SK-N-SH (cell line): ENCODE measurements at places on chromosomes 11 and 22. TPM values are rescaled to one million over a fixed set of nuclear protein-coding genes. Genes with fewer than 3 reads are reported as not detected.
A peak's percentile ranks its signal among the peaks of the same experiment; 100 is the strongest.

- H3K4me3 ChIP-seq = no peak overlapping the region
- no peaks in the 10 kb centered on the region for H3K4me1 ChIP-seq
- H3K27ac ChIP-seq = no peak overlapping the region
- H3K36me3 ChIP-seq = no peaks in the 10 kb centered on the region
Measured at GRCh38 chr11:100980156-100980555, 149.5 kb downstream of the PGR start.

GRCh38 chr11:103940551-103940950 is 95.9 kb upstream of the DDI1 start:
- H3K27me3 ChIP-seq = no peaks in the 10 kb centered on the region
- no peaks in the 10 kb centered on the region for H3K36me3 ChIP-seq
- no peak overlapping the region for H3K27ac ChIP-seq
- no peak for DNase-seq

- H3K4me3 ChIP-seq = no peak overlapping the region
- peaks cover 23% of the 10 kb centered on the region; the same call in 1 of the 2 replicates for H3K27me3 ChIP-seq
- H3K36me3 ChIP-seq = no peaks in the 10 kb centered on the region
Measured at GRCh38 chr22:22058633-22059290, 76.2 kb upstream of the TOP3B start.

GRCh38 chr11:106031202-106031810 is 9.3 kb upstream of the MSANTD4 start:
- H3K4me3 ChIP-seq = no peak overlapping the region
- no peaks in the 10 kb centered on the region for H3K4me1 ChIP-seq
- H3K36me3 ChIP-seq = no peaks in the 10 kb centered on the region
- DNase-seq = no peak
- H3K27ac ChIP-seq = no peak overlapping the region
- no peaks in the 10 kb centered on the region for H3K27me3 ChIP-seq

DNA sequence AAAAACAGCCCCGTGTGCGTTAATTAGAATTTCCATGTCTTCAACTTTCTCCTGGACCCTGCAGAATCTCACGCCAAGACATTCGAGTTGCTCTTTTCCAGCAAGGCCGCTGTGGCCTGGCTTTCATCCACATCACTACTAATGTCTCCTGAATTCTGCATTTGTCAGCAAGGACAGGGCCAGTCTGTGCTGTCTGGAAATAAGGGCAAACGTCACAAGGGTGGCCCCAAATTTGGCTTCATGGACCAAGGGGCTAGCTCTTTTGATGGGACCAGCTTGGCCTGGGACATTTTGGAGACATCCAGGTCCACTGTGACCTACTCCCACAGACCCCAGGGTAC is 33.4 kb downstream of the KCNQ1OT1 start:
- H3K4me3 ChIP-seq = no peak overlapping the region
- H3K4me1 ChIP-seq = peaks cover 30% of the 10 kb centered on the region; the same call in 1 of the 2 replicates
- no peaks in the 10 kb centered on the region for H3K27me3 ChIP-seq
- no peak for DNase-seq
- H3K27ac ChIP-seq = no peak overlapping the region

Gene SLC43A3
- polyA plus RNA-seq = 4.1 and 4.7 TPM in 2 replicates

DNA sequence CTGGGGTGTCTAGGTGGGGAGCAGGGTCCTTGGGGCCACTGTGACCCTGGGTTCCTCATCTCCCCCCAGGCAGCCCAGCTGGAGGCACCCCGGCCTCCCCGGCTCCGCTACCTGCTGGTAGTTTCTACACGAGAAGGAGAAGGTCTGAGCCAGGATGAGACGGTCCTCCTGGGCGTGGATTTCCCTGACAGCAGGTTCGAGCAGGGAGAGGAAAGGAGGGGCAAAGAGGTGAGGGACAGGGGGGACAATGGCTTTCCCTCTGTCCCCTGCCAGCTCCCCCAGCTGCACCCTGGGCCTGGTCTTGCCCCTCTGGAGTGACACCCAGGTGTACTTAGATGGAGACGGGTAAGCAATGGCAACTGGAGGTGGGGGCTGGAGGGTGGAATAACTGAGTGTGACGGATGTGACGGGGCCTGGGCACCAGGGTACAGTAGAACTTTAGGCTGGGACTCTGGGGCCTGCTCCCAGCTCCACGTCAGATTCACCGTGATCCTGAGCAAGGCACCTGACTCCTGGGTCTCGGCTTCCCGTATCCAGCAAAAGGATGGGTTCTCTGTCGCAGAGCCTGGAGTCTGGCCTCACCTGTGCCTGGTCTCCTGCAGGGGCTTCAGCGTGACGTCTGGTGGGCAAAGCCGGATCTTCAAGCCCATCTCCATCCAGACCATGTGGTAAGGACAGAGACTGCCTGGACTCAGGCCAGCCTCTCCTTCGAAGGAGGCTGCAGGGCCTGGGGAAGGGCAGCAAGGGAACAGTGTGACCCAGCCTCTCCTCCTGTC is 3.6 kb downstream of the SSH3 start:
- H3K36me3 ChIP-seq = no peaks in the 10 kb centered on the region
- H3K4me3 ChIP-seq = no peak overlapping the region
- peaks cover 13% of the 10 kb centered on the region; the same call in 1 of the 2 replicates for H3K4me1 ChIP-seq
- H3K27ac ChIP-seq = no peak overlapping the region
- no peaks in the 10 kb centered on the region for H3K27me3 ChIP-seq

DNA sequence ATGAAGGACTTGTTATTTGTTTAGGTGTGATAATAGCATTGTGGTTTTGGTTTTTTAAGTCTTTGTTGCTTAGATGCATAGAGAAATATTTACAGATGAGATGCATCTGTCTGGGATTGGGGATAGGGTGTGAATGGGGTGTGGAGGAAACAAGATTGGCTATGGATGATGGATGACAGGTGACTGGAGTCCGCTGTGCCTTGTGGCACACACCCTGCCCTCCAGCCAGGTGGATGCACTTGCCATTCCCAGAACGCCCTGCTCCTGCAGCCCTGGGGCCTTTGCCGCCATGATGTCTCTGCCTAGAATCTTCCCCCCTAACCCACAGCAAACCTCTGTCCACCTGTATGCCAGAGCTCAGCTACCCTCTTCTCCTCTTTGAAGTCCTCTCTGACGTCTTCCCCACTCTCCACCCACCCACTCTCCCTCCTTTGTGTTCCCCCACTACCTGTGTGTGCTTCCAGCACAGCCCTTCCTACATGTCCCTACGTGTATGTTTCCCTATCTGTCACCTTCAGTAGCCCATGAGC is 54.7 kb downstream of the WNT11 start:
- peaks cover 31% of the 10 kb centered on the region for H3K4me1 ChIP-seq
- H3K4me3 ChIP-seq = no peak overlapping the region
- H3K36me3 ChIP-seq = no peaks in the 10 kb centered on the region
- no peak overlapping the region for H3K27ac ChIP-seq
- no peak for DNase-seq

DNA sequence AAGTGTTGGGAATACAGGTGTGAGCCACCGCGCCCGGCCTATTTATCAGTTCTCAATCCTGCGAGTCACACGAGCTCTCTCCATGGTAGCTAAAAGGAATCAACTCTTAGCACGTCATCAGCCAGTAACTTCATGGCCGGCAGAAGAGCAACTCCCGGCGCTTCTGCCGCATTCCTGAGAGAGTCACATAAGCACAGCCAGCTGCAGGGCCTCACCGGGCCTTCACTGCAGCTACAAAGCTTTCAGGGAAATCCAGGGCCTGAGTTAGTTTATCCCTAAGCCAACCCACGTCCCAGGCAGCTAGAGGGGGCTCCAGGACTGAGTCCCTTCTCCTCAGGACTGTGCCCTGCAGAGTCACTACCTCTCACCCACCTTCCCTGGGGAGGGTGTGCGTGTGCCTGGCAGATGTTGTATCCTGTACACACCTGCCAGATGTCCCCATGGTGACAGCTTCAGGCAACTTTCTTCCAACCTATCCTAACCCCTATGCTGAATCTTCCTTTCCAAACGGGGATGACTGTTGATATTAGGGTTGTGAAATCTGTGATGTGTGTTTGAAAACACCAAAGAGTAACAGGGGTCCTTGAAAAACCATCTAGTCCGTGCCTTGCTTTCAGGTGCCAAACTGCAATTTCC is 45.9 kb upstream of the ARFGAP3 start:
- no peak overlapping the region for H3K27ac ChIP-seq
- H3K36me3 ChIP-seq = no peaks in the 10 kb centered on the region
- no peak for DNase-seq
- H3K4me1 ChIP-seq = peaks cover 5% of the 10 kb centered on the region; the same call in 1 of the 2 replicates
- H3K27me3 ChIP-seq = no peaks in the 10 kb centered on the region

Gene GLB1L2
- 3.4 and 3.5 TPM in 2 replicates for polyA plus RNA-seq

DNA sequence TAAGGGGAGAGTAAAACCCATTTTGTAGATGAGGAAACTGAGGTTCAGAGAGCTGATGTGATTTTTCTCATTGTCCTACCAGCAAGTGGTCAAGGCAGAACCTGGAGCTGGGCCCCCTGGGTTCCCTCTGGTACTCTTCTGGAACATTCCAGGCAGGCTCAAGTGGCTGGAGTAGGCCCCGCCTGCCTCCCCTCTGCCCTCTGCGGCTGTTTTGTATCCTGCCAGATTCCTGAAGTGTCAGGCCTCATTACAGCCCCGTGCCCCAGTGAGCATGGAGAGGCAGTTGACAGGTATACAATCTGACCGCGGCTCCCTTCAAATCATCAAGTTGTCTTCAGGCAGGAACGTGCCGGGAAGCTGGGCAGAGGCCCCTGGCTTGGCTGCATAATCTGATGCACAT is 94.6 kb upstream of the CD82 start:
- no peak overlapping the region for H3K27ac ChIP-seq
- DNase-seq = no peak
- H3K36me3 ChIP-seq = no peaks in the 10 kb centered on the region
- no peaks in the 10 kb centered on the region; the same call in 1 of the 2 replicates for H3K4me1 ChIP-seq
- H3K4me3 ChIP-seq = no peak overlapping the region
- peaks cover 12% of the 10 kb centered on the region; the same call in 1 of the 2 replicates for H3K27me3 ChIP-seq

Gene OR52N4
- polyA plus RNA-seq = 0.10 TPM in 1 of 2 replicates, not detected in the other

DNA sequence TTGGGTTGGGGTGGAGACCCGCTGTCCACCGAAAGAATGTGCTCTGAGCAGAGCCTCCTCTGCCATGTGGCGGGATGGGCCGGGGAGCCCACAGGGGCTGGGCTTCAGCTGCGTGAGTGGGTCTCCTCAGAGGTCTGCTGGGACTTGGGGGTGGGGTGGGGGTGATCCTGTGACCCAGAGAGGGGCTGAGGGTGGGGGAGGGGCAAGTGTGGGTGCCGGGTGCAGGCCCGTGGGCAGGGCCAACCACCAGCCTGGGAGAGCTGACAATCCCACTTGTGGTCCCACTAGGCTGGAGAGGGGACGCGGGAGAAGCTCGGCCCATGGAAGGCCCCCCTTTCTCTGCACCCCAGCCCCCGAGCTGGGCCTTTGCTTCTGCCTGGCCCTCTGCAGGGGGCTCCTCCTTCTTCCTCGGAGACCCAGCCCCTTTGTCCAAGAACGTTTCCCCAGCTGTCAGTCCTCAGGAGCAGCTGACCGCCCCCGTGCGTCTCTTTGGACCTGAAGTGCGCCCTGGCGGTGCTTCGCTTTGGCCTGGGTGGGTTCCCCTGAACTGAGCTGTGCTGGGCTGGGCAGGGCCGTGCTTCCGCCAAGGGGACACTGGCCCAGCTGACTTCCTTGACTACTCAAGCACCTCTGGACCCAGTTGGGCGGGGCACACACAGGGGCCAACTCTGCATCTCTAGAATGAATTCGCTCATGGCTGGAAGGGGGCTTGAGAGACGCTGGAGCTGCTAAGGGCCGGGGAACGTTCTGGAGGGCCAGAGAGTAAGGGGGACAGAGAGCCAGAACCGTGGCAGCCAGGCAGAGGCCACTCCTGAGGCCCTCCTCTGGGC is 30.2 kb downstream of the OSBPL5 start:
- DNase-seq = no peak
- no peak overlapping the region for H3K4me3 ChIP-seq
- no peaks in the 10 kb centered on the region for H3K36me3 ChIP-seq
- H3K4me1 ChIP-seq = no peaks in the 10 kb centered on the region
- no peak overlapping the region for H3K27ac ChIP-seq

Gene FGF19
- polyA plus RNA-seq = not detected in 2 replicates

Gene VWCE
- polyA plus RNA-seq = 3.4 and 5.0 TPM in 2 replicates

Gene CLTCL1
- polyA plus RNA-seq = 6.7 and 8.6 TPM in 2 replicates

DNA sequence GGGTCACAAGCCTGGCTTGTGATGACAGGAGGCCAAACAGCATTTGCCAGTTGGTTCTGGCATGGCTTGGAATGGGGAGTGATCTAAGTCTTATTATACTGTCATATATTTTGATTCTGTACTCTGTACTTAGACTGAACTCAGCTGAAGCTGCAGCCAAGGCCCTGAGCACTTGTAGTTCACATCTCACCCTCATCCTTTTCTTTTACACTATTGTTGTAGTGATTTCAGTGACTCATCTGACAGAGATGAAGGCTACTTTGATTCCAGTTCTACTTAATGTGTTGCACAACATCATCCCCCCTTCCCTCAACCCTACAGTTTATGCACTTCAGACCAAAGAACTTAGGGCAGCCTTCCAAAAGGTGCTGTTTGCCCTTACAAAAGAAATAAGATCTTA is 843 bp downstream of the OR56B1 start:
- DNase-seq = no peak
- H3K27ac ChIP-seq = no peak overlapping the region
- no peaks in the 10 kb centered on the region for H3K36me3 ChIP-seq
- H3K27me3 ChIP-seq = no peaks in the 10 kb centered on the region

GRCh38 chr22:29071261-29072045 is 1.4 kb upstream of the KREMEN1 start:
- no peaks in the 10 kb centered on the region for H3K36me3 ChIP-seq
- H3K27ac ChIP-seq = no peak overlapping the region
- H3K27me3 ChIP-seq = no peaks in the 10 kb centered on the region
- no peaks in the 10 kb centered on the region for H3K4me1 ChIP-seq
- H3K4me3 ChIP-seq = no peak overlapping the region

- H3K4me3 ChIP-seq = no peak overlapping the region
- no peak for DNase-seq
- peaks cover 13% of the 10 kb centered on the region; the same call in 1 of the 2 replicates for H3K4me1 ChIP-seq
- no peaks in the 10 kb centered on the region for H3K27me3 ChIP-seq
Measured at GRCh38 chr11:67626970-67627369, 2.8 kb downstream of the NUDT8 start.

- H3K27ac ChIP-seq = no peak overlapping the region
- no peaks in the 10 kb centered on the region for H3K36me3 ChIP-seq
- DNase-seq = no peak
- H3K27me3 ChIP-seq = peaks cover 44% of the 10 kb centered on the region
Measured at GRCh38 chr11:283405-284104, 5.3 kb downstream of the NLRP6 start.

Gene PARVA
- 27.6 and 31.6 TPM in 2 replicates for polyA plus RNA-seq

DNA sequence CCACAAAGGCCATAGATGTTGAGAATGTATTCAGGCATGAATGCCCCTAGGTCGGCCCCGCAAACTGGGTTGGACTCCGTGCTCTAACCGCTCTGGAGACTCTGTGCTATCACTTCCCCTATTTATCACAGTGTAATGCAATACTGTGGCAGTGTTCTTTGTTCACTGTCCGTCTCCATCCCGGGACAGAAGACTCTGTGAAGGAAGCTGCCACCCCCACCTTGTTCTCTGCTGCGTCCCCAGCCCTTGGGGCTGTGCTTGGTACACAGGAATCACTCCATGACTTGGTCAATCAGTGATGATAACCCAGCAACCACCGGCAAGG is 57.6 kb downstream of the TSPAN18 start:
- H3K4me1 ChIP-seq = peaks cover 53% of the 10 kb centered on the region
- H3K27me3 ChIP-seq = no peaks in the 10 kb centered on the region; the same call in 1 of the 2 replicates
- H3K4me3 ChIP-seq = no peak overlapping the region
- peak overlapping the region; percentile 85 for H3K27ac ChIP-seq

Gene CPT1B
- polyA plus RNA-seq = 33.2 and 40.4 TPM in 2 replicates
